ENCODE measurements at places on chromosomes 13 and 19. TPM values are rescaled to one million over a fixed set of nuclear protein-coding genes. Genes with fewer than 3 reads are reported as not detected.

The TUBB4A gene
- total RNA-seq: 2.3 TPM

The CHST8 gene
- total RNA-seq: 0.43 TPM

The DHDH gene
- not detected for total RNA-seq

The TSSK6 gene
- total RNA-seq: 1.3 TPM

The SH2D3A gene
- not detected for total RNA-seq

The IQCN gene
- 1.5 TPM for total RNA-seq

The TNFSF9 gene
- not detected for total RNA-seq

The SMIM44 gene
- not detected for total RNA-seq

The ZNF738 gene
- total RNA-seq: 2.3 TPM

The TNFSF13B gene
- total RNA-seq: 0.26 TPM

The CERS1 gene
- total RNA-seq: 1.6 TPM

The MEF2B gene
- total RNA-seq: not detected

The IGFL1 gene
- not detected for total RNA-seq

The FUT6 gene
- not detected for total RNA-seq

The INTS6 gene
- total RNA-seq: 27.6 TPM

The KIR2DL1 gene
- not detected for total RNA-seq

The CTU1 gene
- 4.8 TPM for total RNA-seq

The RNF113B gene
- not detected for total RNA-seq

The OR7E24 gene
- total RNA-seq: not detected

All from right atrium auricular region (tissue), 2 donors.